ENCODE measurements at places on chromosomes 1 and 21. TPM values are rescaled to one million over a fixed set of nuclear protein-coding genes. Genes with fewer than 3 reads are reported as not detected.

The FOXD2 gene
- total RNA-seq: 0.05 TPM

- DNase-seq: no peak
Observed at GRCh38 chr21:44582055-44582454, 1.7 kb upstream of the KRTAP10-5 start.

The MCL1 gene
- total RNA-seq: 186 TPM

The TPM3 gene
- total RNA-seq: 819 TPM

The S100B gene
- total RNA-seq: not detected

DNA sequence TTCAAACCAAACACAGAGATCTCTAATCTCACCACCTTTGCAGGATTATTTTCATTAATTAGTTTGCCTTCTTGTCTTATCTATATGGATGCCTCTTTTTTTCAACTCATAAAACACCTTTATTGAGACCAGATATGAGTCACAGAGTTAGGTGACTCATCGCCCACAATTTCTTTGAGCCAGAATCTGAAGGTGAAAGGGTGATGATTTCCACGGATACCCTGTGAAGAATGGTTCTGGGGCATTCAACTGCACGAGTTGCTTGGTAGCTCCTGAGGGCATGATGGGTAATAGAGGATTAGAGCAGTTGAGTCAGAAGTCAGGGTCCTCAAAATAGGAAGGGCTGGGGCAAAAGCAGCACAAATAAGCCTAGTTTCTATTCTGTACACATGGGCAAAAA is 128.2 kb downstream of the TBX19 start:
- no peak for DNase-seq

The SETD4 gene
- 10.9 TPM for total RNA-seq

The RNF186 gene
- not detected for total RNA-seq

DNA sequence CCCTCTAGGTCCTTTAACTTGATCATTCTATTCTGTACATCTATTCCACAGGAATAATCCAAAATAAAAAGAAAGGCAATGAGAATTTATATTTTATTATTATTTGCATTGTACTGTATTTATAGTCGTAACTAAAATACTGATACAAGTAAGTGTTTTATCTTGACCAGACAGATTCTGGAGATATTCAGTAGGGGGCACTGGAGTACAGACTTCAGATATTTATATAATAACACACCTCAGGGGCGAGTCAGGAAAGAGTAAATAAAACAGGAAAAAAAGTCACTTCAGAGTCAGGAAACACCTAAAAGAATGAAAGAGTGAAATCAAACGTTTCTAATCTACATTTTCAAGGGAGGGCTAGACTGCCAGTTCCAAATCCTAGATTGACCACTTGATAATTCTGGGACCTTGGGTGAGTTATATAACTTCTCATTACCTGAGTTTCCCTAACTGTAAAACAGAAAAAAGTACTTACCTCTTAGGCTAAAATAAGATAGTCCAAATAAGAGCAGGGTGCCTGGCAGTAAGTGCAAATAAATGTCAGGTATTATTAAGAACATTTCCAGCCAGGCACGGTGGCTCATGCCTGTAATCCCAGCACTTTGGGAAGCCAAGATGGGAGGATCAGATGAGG is 31.1 kb upstream of the MTF1 start:
- DNase-seq: peak; percentile 35

- DNase-seq: peak; percentile 51
Observed at GRCh38 chr1:151325646-151326429, 1.4 kb downstream of the PI4KB start.

The CR1L gene
- not detected for total RNA-seq

The KIF14 gene
- 0.36 TPM for total RNA-seq

The STUM gene
- 0.16 TPM for total RNA-seq

GRCh38 chr1:67647814-67648358 is 37.1 kb upstream of the GADD45A start:
- DNase-seq: no peak

GRCh38 chr1:234302354-234302962 is 70.8 kb upstream of the COA6 start:
- DNase-seq: no peak

- peak; percentile 2 for DNase-seq
Observed at GRCh38 chr1:73673971-73674370, 524.0 kb downstream of the LRRIQ3 start.

GRCh38 chr1:219492717-219493116 is 120.2 kb downstream of the ZC3H11B start:
- no peak for DNase-seq

The POU3F1 gene
- 0.21 TPM for total RNA-seq

DNA sequence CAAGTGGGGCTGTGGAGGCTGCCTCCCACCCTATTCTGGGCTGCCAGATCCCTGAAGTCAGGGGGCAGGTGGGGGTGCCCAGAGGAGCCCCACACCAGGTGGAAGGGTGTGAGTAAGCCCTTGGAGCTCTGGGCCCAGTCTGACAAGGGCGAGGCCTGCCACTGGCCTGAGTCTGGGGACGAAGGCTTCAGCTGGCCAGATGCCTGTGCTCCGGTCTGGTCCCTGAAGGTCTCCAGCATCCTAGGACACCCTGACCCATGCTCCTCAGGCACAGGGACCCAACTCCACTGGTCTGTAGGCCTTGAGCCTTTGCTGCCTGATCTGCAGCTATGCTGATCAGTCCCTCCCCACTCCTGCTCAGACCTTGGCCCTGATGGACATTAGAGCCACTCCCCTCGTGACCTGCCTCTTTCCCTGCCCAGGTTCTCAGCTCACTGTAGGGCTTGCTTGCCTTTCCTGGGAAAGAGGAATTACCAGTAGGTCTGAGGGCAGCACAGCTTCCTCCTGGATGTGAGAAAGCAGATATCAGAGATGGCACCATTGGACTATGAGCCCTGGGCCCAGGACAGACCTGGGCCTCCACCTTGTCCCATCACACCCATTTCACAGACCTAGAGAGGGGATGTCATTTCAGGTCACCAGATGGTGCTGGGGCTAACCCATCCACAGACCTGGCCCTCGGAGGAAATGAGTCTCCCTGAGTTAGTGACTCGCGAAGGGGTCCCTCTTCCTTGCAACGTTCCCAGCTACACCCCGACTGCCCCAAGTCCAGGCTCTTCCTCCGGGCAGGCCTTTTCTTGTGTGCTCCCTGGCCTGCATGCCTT is 32.8 kb upstream of the CSF3R start:
- no peak for DNase-seq

The SMCP gene
- not detected for total RNA-seq

The KCNJ9 gene
- total RNA-seq: not detected

- DNase-seq: no peak
Observed at GRCh38 chr1:147072482-147073432, 99.5 kb downstream of the PRKAB2 start.

DNA sequence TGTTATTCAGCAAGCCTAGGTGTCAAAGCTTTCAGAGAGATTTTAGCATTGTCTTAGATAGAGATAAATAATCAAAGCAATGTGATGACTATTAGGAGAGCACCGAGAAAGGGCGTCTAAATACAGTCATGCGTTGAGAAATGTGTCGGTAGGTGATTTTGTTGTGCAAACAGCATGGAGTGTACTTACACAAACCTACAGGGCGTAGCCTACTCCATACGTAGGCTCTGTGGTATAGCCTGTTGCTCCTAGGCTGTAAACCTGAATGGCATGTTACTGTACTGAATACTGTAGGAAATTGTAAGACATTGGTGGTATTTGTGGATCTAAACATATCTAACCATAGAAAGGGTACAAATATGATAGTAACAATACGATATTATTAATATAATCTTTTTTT is 31.8 kb downstream of the KIF1B start:
- DNase-seq: no peak

- no peak for DNase-seq
Observed at GRCh38 chr1:234690872-234691271, 80.9 kb upstream of the IRF2BP2 start.

The SLC35E2B gene
- 25.6 TPM for total RNA-seq

The DCLRE1B gene
- 5.3 TPM for total RNA-seq

The KCNJ15 gene
- 14.8 TPM for total RNA-seq

The SGIP1 gene
- 3.7 TPM for total RNA-seq

The CRP gene
- total RNA-seq: not detected

The CHRM3 gene
- 1.8 TPM for total RNA-seq

DNA sequence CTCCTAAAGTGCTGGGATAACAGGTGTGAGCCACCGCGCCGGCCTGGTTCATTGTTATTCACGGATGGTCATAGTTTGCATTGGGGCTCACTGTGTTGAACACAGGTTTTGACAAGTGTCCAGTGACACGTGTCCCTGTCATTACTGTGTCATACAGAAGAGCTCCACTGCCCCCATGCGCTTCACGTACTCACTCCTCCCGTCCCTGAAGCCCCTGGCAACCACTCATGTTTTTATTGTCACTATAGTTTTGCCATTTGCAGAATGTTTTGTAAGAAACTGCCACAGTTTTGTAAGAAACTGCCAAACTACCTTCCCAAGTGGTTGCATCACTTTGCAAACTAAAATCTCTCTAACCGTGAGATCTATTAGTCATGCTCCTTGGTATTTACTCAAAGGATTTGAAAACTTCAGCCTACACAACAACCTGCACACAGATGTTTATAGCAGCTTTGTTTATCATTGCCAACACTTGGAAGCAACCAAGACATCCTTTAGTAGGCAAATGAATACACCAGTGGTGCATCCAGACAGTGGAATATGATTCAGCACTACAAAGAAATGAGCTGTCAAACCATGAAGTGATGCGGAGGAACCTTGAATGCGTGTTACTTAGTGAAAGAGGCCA is 163.2 kb upstream of the COL6A1 start:
- peak; percentile 28 for DNase-seq

GRCh38 chr1:197178998-197179397 is 32.5 kb upstream of the ASPM start:
- DNase-seq: peak; percentile 43

DNA sequence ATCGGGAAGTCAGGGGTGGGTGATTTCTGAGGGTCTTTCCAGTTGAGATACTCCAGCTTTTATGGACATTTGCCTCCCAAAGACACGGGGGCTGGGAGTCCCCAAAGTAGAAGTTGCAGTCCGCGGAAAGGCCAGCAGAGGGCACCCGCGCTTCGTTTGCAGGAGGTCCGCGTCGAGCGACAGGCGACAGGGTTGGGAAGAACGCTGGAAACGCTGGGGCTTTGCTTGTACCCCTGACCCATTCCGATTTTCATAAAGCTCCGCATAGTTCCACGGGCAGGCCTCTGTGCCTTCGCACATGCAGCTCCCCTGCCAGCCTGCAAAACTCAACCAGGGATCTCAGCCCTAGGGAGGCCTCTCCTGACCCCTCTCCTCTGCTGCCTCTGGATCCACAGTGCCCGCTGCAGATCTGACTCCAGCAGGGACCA is 44.2 kb upstream of the LAPTM5 start:
- peak; percentile 74 for DNase-seq

- DNase-seq: no peak
Observed at GRCh38 chr1:182641561-182641960, 37.4 kb upstream of the RGS16 start.

- DNase-seq: no peak
Observed at GRCh38 chr1:199901341-199901740, 126.2 kb upstream of the NR5A2 start.

GRCh38 chr1:104092698-104093097 is 343.0 kb downstream of the AMY1C start:
- DNase-seq: no peak

The ATPAF1 gene
- 67.9 TPM for total RNA-seq

The UBE2U gene
- not detected for total RNA-seq

DNA sequence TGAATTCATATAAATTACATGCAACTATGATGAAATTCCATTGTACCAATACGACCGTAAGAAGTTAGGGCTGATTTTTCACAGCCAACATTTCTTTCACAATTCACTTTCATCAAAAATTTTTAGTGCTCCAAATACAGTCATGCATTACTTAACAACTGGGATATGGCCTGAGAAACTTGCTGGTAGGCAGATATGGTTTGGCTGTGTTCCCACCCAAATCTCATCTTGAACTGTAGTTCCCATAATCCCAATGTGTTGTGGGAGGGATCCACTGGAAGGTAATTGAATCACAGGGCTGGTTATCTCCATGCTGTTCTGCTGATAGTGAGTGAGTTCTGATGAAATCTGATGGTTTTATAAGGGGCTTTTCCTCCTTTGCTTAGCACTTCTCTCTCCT is 244.4 kb downstream of the AKT3 start:
- no peak for DNase-seq

DNA sequence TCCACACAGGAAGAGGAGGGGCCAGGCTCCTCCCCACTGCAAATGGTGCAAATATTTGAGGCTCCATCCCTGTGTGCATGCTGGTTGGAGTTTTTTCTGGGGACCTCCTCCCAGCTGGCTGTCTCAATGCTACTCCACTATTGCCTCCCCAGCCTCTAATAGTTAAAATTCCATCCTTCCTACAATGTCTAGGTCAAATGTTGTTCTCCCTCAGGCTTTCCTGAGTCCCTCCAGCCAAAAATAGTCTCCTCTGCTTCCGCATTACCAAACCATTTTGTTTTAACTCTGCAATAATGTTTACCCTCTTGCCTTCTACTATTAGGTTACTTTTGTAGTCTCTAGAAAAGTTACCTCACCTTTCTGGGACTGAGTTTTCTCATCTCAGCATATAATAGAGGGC is 29.6 kb upstream of the FMO1 start:
- no peak for DNase-seq

GRCh38 chr1:4330805-4331766 is 323.3 kb upstream of the AJAP1 start:
- no peak for DNase-seq

The ZYG11A gene
- total RNA-seq: 0.10 TPM

DNA sequence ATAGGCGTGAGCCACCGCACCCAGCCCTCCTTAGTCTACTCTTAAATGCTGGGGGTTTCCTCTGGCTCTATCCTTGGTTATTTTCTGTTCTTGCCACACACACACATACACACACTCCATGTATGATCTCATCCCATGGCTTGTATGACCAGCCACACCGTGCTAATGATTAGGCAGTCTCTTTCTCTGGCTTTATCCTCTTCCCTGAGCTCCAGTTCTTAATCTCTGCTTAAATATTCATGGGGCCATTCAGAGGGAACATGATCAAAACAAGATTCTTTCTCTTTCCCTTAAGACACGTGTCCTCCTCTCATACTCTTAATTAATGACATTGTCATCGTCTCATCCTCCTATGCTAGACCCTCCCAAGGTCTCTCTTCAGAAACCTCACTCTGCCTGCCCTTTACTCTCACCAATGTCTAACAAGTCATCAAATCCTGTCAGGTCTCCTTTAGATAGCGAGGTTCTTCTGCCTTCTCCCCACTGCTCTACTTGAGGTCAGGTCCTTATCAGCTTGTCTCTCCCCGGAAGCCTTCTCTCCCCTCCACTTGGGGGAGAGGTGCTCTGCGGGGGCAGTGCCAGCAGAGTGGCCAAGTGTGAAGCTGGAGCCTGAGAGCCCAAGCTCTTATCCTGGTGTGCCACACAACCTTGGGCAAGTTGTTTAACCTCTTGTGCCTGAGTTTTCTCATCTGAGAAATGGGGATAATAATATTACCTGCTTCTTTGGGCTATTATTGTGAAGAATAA is 83.0 kb upstream of the GNG12 start:
- DNase-seq: no peak

DNA sequence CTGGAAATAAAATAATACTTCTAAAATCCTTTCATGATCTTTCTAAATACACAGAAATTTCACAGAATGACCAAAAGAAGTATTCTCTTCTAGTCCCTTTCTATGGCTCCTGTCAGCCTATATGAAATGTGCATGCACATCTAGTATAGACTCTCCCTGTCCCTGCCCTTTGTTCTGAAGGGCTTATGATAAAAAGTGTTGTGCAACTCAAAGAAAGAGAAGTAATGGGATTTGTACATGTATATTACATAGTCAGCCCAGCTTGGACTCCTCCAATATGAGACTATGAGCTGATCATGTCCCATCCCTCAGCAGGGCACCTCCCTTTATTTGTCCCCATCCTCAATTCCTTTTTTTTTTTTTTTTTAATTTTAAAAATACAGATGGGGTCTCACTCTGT is 42.1 kb upstream of the LAX1 start:
- no peak for DNase-seq

- DNase-seq: no peak
Observed at GRCh38 chr1:43507296-43508295, 23.1 kb upstream of the PTPRF start.
